Activated naive CD4-positive, alpha-beta T cell (primary cell): ENCODE measurements at places on chromosomes 1 and 21.

GRCh38 chr21:45225741-45226327 is 61.9 kb downstream of the POFUT2 start:
- no peak for DNase-seq

DNA sequence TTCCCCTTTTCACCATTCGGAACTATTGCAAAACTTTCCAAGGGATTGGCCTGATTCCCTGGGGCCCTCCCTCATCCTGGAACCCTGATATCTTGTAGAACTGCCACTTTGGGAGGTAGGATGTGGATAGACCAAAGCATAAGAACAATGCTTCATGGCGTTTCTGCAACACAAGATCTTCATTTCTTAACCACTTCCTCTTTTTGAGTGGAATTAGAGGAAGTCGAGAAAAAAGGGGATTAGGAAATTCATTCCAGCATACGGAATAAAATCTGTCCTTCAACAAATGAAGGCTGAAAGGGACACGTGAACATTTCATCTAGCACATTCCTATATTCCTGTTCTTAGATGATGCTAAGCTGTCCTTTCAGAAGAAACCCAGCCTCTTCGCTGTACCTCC is 149.3 kb downstream of the HUNK start:
- DNase-seq = no peak

GRCh38 chr1:43273708-43274107 is 3.9 kb downstream of the TMEM125 start:
- no peak for DNase-seq

DNA sequence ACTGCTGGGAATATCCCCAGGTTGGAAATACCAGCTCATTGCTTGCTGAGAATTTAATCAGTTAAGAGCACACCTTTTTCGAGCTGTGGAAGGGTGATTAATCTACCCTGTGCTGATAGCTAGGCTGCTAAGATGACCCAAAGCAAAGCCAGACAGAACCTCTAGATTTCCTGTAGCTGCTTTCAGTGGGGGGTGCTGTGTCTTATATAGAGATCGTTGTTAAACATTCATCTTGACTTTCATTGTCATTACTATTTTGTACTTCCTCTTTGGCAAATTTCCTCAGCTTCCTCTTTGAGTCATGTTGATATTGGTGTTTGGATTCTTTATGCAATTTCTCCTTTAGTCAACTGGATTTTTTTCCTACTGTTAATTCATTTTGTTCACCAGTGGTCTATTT is 155.3 kb downstream of the DISC1 start:
- DNase-seq = no peak

DNA sequence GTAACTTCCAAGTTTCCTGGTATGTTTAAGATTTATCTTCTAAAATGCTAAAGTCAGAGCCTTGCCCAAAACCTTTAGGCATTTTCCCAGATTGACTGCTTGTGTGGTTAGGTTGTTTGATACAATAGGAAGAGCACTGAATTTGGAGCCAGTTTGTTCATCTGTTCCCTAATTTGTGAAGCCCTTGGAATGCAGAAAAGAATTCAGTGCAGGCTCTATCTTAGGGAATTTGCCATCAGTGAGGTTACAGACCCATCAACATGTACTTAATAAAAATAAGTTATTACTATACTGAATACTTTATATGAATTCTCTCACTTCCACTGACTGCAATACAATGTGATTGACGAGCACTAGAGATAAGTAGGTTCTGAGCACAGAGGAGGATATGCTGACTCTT is 120.2 kb downstream of the PIK3R3 start:
- DNase-seq = no peak

- DNase-seq = no peak
Measured at GRCh38 chr1:204723131-204723787, 37.7 kb upstream of the LRRN2 start.
